Upper lobe of right lung (tissue), 1 donor: ENCODE measurements at places on chromosomes 12 and 14. TPM values are rescaled to one million over a fixed set of nuclear protein-coding genes. Genes with fewer than 3 reads are reported as not detected.

DNA sequence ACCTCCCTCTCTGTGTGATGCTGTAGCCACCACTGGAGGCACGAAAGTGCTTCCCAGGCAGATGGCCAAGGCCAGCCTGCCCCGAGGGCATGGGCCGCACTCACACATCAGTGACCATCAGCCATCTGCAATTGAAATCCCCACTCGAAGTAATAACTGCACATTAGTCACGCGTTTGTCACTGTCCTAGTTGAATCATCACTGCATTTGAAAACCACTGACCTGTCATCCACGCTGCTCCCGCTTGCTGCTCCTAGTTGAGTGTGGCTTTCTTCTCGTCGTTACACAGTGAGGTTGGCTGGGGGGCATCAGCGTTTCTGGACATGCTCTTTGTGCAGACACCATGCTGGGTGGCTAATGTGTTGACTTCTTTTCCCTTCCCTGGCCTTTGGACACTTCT is 176.1 kb downstream of the ADGRD1 start:
- H3K27ac ChIP-seq: no peak overlapping the region
- peaks cover 10% of the 10 kb centered on the region for H3K4me1 ChIP-seq
- DNase-seq: peak; percentile 40
- H3K4me3 ChIP-seq: no peak overlapping the region

DNA sequence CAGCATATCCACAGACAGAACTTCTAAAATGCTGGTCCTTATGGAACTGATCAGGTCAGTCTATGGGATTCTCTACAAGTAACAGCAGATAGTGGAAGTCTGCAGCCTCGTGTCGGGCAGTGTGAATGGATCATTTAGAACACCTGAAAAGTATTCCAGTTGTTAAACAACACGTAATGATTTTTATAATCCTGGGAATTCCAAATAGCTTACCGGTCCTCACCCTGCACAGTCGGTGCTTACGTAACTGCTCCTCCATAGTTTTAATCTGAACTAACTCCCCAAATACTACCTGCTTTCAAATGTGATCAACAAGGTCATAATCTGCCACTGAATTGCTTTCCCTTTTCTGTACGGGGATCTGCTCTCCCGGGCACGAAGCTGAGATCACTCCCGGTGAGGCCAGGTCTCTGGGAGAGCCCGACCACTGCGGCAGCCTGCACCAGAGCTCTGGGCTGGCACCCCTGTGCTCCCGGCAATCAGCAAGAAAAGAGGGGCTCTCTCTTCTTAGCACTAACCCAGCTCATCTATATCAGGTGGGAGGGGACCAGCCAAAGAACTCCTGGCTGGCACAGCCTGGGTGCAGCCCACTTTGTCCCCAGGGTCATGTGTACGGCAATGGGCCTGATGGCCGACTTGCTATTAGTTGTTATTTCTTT is 157.0 kb downstream of the FOXN3 start:
- H3K36me3 ChIP-seq: no peaks in the 10 kb centered on the region
- no peaks in the 10 kb centered on the region for H3K27me3 ChIP-seq
- H3K4me3 ChIP-seq: no peak overlapping the region
- no peak for DNase-seq
- no peaks in the 10 kb centered on the region for H3K4me1 ChIP-seq
- H3K27ac ChIP-seq: no peak overlapping the region

- no peaks in the 10 kb centered on the region for H3K4me1 ChIP-seq
- no peaks in the 10 kb centered on the region for H3K27me3 ChIP-seq
- no peak overlapping the region for H3K27ac ChIP-seq
- no peak overlapping the region for H3K4me3 ChIP-seq
- H3K36me3 ChIP-seq: no peaks in the 10 kb centered on the region
- DNase-seq: no peak
These were observed 35.7 kb downstream of the SLC38A4 start for GRCh38 chr12:46790066-46790465.

GRCh38 chr14:68934066-68934465 is 45.0 kb downstream of the ACTN1 start:
- DNase-seq: no peak
- peak overlapping the region; percentile 30 for H3K27ac ChIP-seq
- peaks cover 54% of the 10 kb centered on the region for H3K4me1 ChIP-seq
- H3K36me3 ChIP-seq: no peaks in the 10 kb centered on the region
- H3K27me3 ChIP-seq: no peaks in the 10 kb centered on the region
- H3K4me3 ChIP-seq: no peak overlapping the region

DNA sequence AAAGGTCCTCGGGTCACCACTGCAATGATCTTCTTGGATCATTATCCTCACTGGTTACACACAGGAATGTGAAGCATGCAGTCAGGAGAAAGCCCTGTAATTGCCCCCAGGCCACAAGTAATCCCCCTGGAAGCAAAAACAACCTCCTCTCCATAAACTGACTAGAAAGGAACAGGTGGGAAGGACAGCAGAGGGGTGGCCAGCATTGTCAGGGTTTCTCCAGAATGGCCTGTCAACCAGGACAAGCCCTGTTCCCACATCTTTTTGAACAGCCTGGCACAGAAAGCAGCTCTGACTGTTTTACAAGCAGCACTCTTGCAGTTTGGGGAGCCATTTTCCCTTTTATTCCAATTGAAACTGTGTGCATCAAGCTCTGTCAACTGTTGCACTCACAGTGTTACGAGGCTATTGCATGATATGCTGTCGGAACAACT is 36.1 kb downstream of the TMCC3 start:
- peaks cover 9% of the 10 kb centered on the region for H3K4me1 ChIP-seq
- H3K27me3 ChIP-seq: no peaks in the 10 kb centered on the region
- H3K27ac ChIP-seq: no peak overlapping the region
- no peak for DNase-seq
- no peaks in the 10 kb centered on the region for H3K36me3 ChIP-seq

DNA sequence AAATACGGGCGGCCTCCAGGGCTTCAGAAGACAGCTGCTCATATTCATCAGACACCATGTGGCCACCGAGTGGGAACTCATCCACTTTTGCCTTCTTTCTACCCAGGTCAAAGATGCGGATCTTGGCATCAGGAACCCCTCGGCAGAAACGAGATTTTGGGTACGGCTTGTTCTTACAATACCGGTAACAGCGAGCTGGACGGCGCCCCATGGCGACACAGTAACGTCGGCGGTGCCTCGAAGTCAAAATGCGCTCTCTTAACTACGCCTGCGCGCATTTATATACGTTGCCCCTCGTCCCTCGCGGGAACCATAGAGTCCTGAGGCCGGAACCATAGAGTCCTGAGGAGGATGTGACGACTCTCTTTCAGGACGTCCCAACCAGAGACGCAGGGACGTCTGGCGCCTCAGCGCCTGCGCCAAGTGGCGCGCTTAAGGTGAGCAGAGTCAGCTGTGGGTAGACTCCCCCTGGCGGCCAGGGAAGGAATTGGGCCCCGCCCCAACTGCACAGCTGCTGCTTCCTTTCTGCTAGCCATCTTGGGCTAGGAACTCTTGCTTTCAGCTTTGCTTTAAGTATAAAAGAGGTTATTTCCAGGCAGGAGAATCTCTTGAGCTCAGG is at the start of gene RPL10L:
Gene RPL10L, minus strand, starts transcription at position 256 of the 619 bp plus-strand sequence. Its CDS starts 45 bp downstream, at position 211.
- H3K4me1 ChIP-seq: no peaks in the 10 kb centered on the region
- DNase-seq: no peak
- no peaks in the 10 kb centered on the region for H3K36me3 ChIP-seq
- no peak within 1 kb of the TSS for H3K4me3 ChIP-seq
- no peaks in the 10 kb centered on the region for H3K27me3 ChIP-seq
- H3K27ac ChIP-seq: no peak within 1 kb of the TSS

DNA sequence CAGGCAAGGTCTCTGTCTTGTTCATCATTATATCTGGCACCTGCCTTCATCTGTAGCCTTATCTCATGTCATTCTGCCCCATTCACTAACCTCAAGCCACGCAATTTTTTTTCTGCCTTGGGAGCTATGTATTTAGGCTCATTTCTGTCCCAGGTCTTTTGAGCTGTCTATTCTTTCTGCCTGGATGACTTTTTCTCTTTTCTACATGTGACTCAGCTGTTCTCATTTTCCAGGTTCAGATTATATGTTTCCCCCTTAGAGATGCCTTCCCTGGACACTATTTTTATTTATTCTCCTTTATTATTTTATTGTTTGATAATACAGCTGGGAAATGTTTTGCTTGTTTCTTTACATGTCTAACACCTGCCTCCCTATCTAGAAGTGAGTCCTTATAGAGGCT is 737.4 kb upstream of the TBX3 start:
- no peaks in the 10 kb centered on the region for H3K36me3 ChIP-seq
- DNase-seq: no peak
- H3K27ac ChIP-seq: no peak overlapping the region
- no peaks in the 10 kb centered on the region for H3K4me1 ChIP-seq

GRCh38 chr12:79127271-79127751 is 262.7 kb downstream of the SYT1 start:
- H3K4me1 ChIP-seq: no peaks in the 10 kb centered on the region
- no peak for DNase-seq
- H3K27ac ChIP-seq: no peak overlapping the region
- no peaks in the 10 kb centered on the region for H3K36me3 ChIP-seq

DNA sequence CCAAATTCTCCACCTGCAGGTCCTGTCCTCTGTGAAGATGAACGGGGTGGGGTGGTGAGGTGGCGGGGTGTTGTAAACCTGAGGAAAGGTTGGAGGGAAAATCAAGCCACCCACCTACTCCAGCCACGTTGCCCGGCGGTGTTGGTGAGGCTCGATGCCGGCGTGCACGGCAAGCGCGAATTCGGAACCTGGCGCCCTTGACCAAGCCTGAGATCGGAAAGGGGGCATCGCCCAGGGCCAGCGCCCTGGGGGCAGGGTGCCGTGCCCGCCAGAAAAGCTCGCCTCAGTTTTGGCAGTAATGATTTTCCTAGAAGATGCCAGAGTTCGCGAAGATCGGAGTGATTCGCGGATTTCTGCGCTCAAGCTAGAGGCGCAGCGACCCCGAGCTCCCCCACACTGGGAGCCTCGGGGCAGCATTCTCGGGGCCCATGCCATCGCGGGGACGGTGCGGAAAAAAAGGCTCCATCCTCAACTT is 817 bp downstream of the STXBP6 start:
- DNase-seq: no peak
- peak overlapping the region; percentile 71 for H3K27ac ChIP-seq
- H3K4me1 ChIP-seq: peaks cover 13% of the 10 kb centered on the region
- H3K4me3 ChIP-seq: peak overlapping the region; percentile 62
- no peaks in the 10 kb centered on the region for H3K36me3 ChIP-seq
- H3K27me3 ChIP-seq: peaks cover 34% of the 10 kb centered on the region

DNA sequence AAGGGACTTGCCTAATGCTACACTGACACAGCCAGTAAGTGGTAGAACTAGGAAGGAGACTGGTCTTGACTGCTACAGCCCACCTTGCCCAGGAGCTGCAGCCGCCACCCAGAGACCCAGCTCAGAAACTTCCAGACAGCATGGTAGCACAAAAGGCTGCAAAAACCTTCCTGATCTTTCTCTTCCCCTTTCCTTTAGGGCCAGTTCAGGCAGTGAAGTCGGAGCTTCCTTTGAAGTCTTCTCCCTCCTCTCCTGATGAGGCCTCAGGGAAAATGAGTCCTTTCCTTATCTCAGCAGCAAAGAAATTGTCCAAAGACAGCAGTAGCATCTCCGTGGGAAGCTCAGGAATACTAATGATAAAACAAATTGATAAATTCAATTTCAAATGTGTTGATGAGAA is 21.0 kb upstream of the CHST11 start:
- H3K4me1 ChIP-seq: no peaks in the 10 kb centered on the region
- H3K27ac ChIP-seq: no peak overlapping the region
- no peaks in the 10 kb centered on the region for H3K36me3 ChIP-seq
- H3K4me3 ChIP-seq: no peak overlapping the region
- no peaks in the 10 kb centered on the region for H3K27me3 ChIP-seq

DNA sequence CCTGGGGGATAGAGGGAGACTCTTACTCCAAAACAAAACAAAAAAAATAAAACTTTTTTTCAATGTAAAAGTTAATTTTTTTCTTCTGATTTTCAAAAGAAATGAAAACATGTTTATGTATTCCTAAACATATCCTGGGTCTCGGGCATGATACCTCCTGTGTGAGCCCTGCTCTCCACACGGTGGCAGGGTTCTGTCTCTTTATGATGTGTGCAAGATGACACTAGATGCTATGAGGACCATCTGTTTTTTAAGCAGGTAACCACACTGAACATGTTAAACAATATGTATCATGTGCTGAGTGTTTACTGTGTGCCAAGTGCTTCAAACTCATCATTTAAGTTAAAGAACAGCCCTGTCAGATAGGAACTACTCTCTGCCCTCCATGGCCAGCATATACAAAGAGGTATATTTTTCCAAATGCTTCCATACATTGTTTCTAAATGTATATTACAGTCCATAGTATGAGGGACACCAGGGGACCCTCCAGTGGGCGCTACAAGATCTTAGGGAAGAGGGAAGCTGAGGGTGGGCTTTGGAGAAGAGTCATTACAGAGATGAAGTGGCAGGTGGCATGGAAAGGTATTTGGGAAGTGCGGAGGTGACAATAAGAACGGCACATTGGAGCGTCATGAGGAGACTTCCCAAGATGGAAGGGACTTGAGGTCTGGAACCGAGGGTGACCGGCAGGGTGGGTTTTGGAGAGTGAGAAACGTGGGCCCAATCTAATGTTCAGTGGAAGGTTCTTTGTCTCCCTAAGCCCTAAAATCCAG is 28.5 kb downstream of the FOS start:
- H3K4me3 ChIP-seq: no peak overlapping the region
- DNase-seq: peak; percentile 21
- H3K27ac ChIP-seq: no peak overlapping the region
- peaks cover 20% of the 10 kb centered on the region for H3K4me1 ChIP-seq

DNA sequence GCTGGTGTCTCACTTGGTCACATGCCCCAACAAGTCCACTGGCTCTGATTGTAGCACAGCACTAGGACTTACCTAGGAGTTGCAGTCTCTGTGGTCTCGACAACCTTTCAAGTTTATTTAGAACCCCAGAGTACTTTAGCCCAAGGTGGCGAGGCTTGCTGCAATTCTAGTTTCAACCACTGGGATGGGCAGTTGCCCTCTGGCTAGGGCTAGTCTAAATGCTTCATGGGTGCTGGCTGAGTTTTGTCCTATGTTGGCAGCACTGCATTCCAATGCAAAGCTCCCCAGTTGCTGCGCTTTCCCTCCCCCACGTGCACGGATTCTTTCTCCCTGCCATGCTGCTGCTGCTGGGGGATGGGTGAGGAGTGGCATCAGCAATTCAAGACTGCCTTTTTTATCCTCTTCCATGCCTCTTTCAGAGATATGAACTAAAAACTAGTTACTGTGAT is 207.9 kb downstream of the SYNE2 start:
- DNase-seq: no peak
- no peak overlapping the region for H3K27ac ChIP-seq
- peaks cover 9% of the 10 kb centered on the region for H3K36me3 ChIP-seq
- no peaks in the 10 kb centered on the region for H3K4me1 ChIP-seq
- H3K27me3 ChIP-seq: no peaks in the 10 kb centered on the region

GRCh38 chr12:21527451-21528180 is 1.5 kb downstream of the SPX start:
- no peaks in the 10 kb centered on the region for H3K27me3 ChIP-seq
- no peak overlapping the region for H3K27ac ChIP-seq
- H3K4me1 ChIP-seq: no peaks in the 10 kb centered on the region
- peak overlapping the region; percentile 58 for H3K4me3 ChIP-seq
- no peaks in the 10 kb centered on the region for H3K36me3 ChIP-seq

- peak overlapping the region; percentile 81 for H3K27ac ChIP-seq
- no peak overlapping the region for H3K4me3 ChIP-seq
- H3K27me3 ChIP-seq: no peaks in the 10 kb centered on the region
These were observed 280.3 kb upstream of the AMIGO2 start for GRCh38 chr12:47360093-47360480.

TMEM179 gene
- total RNA-seq: not detected

CISTR gene
- not detected for total RNA-seq

NR1H4 gene
- not detected for total RNA-seq

GPR135 gene
- total RNA-seq: 2.1 TPM

NFE2 gene
- 7.5 TPM for total RNA-seq
